ENCODE measurements at places on chromosomes 6 and 20.

GRCh38 chr6:15017261-15017660 is 228.6 kb upstream of the JARID2 start:
- DNase-seq: no peak

DNA sequence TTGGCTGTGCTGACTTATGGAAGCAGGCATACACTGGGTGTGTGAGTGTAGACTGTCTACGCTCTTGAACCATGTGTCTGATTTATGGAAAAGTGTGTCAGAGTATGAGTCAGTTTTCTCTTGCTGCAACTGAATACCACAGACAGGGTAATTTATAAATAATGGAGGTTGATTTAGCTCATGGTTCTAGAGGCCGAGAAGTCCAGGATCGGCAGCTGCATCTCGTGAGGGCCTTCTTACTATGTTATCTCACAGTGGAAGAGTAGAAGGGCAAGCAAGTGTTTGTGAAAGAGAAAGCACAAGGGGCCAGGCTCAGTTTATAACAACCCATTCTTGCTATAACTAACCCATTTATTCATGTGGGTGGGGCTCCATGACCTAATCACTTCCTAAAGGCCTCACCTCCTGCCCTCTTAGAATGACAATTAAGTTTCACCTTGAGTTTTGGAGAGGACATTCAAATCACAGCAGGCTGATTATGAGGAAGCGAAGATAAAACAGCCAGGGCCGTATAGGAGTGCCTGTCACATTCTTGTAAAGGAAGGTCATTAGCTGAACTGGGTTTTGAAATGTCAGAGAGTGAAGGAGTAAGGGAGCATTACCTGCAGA is 6.7 kb downstream of the GPR31 start:
- no peak for DNase-seq

GRCh38 chr20:62623488-62624324 is 18.6 kb upstream of the SLCO4A1 start:
- peak; percentile 81 for DNase-seq

DNA sequence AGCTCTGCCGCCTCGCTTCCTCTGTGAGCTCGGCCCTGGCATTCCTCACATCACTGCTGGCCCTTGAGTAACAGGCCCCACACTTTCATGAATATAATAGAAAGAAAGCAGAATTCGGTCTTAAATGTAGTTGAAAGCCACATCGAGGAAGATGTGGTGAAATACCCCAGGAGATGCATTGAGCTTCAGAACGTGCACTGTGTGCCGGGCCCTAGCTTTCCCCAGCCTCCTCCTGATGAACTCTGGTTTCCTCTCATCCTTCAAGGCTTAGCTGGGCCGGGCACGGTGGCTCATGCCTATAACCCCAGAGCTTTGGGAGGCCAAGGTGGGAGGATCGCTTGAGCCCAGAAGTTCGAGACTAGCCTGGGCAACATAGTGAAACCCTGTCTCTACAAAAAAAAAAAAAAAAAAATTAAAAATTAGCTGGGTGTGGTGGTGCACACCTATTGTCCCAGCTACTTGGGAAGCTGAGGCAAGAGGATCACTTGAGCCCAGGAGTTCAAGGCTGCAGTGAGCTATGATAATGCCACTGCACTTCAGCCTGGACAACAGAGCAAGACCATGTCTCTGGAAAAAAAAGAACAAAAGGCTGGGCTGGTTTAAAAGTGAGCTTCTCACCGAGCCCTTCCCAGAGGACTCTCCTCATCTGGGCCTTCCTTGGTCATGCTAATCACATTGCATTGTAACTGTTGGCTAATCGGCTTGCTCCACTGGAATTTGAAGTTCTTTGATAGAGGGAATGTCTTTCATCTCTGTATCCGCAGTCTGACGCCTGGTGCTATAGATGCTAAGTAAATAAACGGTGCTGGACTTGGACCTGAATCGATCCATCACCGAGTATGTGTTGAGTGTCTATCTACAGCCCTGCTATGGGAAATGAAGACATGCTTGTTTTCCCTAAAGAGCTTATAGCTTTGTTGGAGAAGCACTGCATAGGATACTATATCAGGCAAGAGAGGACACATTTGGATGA is 43.8 kb upstream of the FOXQ1 start:
- no peak for DNase-seq

DNA sequence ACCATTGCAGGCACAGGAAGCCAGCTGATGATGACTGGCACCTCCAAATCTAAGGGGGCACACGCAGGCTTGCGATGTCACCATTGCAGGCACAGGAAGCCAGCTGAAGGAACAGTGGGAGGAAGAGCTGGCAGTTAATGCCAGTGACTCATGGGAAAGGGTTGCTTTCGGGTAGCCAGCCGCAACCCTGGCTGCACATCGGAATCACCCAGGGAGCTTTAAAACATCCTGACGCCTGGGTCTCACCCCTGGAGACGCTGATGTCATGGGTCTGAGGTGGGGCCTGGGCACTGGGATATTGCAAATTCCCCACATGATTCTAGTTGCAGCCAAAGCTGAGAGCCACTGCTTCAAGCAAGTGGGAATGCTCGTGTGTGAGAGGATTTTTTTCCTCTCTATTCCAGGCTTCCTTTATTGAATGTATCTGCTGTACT is 16.1 kb upstream of the CCN6 start:
- peak; percentile 97 for DNase-seq

DNA sequence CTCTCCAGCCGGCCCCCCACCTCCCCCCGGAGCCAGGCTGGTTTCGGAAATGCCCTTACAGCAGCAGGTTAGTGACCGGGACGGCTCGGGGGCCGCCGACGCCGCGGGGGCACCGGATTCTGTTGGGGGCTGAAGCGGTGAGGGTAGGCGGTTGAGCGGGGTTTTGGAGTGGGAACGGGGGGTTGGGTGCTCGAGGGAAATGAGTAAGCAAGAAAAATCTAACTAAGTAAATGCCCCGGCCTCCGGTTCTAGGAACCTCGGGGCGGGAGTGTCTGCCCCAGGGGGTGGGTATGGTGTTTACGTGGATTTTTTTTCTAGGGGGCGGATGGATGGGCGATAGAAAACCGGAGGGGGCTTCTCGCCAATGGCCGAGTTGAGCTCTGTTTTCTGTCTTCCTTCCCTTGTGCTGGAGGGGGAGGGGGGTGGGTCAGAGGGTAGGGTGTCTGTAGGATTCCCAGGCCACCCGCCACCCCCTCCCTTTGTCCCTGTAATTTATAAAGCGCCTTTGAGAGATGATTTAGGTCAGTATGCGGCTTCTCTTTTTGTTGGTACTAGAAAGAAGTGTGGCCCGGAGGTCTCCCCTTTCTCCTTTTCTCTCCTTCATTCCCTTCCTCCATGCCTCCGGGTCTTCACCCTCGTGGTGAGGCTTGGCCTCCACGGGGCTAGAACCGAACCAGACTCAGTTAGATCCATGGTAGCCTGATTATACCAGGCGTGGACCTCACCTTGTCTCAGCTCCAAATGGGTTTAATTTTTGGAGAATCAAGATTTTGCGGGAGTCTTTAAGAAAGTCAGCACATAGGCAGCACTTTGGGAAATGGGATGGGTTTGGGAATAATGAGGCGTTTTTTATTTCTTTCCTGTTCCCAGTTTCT is 2.3 kb downstream of the E2F3 start:
- no peak for DNase-seq
